Stimulated activated CD4-positive, alpha-beta T cell treated with anti-CD3 and anti-CD28 coated beads, TNF-alpha, amount 100 ng/mL, for 1 hour (primary cell): ENCODE measurements at places on chromosomes 2 and 18.

GRCh38 chr18:34299828-34300227 lies 75.1 kb upstream of the NOL4 start:
- no peak for DNase-seq

GRCh38 chr2:185522472-185522871 lies 216.1 kb upstream of the FSIP2 start:
- no peak for DNase-seq

- no peak for DNase-seq
Measured at GRCh38 chr2:197777823-197778407, 7.2 kb downstream of the BOLL start.

- no peak for DNase-seq
Measured at GRCh38 chr18:55073116-55073515, 113.9 kb upstream of the CCDC68 start.

GRCh38 chr2:59892398-59892797 lies 661.1 kb downstream of the BCL11A start:
- no peak for DNase-seq

- no peak for DNase-seq
Measured at GRCh38 chr18:44792456-44793061, 111.9 kb downstream of the SETBP1 start.

- no peak for DNase-seq
Measured at GRCh38 chr2:70083344-70084156, 3.7 kb upstream of the PCBP1 start.

- no peak for DNase-seq
Measured at GRCh38 chr2:57204364-57204763, 842.2 kb upstream of the VRK2 start.

- no peak for DNase-seq
Measured at GRCh38 chr2:62661263-62661635, 44.3 kb upstream of the EHBP1 start.

GRCh38 chr18:22528291-22528690 lies 110.6 kb upstream of the CTAGE1 start:
- no peak for DNase-seq

- DNase-seq = no peak
Measured at GRCh38 chr2:55103046-55103445, 52.8 kb upstream of the RTN4 start.

GRCh38 chr2:238513346-238513745 lies 86.6 kb downstream of the ASB1 start:
- no peak for DNase-seq

GRCh38 chr2:42233976-42234441 lies 64.9 kb downstream of the EML4 start:
- DNase-seq = no peak

DNA sequence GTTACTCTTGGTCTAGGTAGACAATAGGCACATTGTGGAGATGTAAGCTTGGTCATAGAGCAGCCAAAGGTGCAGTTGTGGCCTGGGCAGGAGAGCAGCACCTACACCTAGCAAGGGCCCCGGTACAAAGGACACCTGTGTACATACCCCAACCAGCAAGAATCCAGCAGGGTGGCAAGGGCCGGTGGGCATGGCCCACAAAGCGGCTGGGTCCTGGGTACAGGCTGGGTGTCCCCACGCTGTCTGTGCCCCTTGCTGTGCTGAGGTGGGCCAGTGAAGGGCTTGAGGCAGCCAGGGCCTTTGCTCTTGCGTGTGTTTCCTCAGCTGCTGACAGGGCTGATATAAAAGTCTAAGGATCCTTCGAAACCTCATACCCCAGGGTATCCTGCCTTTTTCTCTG lies 501.8 kb downstream of the EIPR1 start:
- DNase-seq = no peak

DNA sequence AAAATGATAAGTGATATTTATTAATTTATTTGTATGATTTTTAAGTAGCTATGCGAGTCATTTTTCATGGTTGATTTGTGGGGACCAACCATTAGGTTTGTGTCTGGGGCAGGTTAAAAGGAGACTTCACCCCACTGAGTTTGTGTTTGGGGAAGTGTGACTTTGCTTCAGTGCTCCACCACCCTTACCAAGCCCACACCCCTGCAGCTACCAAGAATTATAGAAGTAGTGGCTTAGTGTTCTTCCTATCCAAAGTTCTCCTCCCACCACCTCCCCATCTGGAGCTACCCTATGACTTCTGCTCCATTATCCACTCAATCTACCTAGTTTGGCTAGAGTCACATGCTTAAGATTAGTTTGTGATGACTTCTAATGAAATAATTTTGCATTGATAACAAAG lies 182.1 kb upstream of the ZEB2 start:
- no peak for DNase-seq

GRCh38 chr18:13379930-13380690 lies 161.6 kb downstream of the LDLRAD4 start:
- DNase-seq = no peak

- no peak for DNase-seq
Measured at GRCh38 chr2:161163440-161163839, 3.2 kb downstream of the TANK start.

GRCh38 chr2:72415781-72416475 lies 268.3 kb upstream of the CYP26B1 start:
- no peak for DNase-seq

GRCh38 chr2:7034303-7034702 lies 117.1 kb downstream of the RNF144A start:
- no peak for DNase-seq

DNA sequence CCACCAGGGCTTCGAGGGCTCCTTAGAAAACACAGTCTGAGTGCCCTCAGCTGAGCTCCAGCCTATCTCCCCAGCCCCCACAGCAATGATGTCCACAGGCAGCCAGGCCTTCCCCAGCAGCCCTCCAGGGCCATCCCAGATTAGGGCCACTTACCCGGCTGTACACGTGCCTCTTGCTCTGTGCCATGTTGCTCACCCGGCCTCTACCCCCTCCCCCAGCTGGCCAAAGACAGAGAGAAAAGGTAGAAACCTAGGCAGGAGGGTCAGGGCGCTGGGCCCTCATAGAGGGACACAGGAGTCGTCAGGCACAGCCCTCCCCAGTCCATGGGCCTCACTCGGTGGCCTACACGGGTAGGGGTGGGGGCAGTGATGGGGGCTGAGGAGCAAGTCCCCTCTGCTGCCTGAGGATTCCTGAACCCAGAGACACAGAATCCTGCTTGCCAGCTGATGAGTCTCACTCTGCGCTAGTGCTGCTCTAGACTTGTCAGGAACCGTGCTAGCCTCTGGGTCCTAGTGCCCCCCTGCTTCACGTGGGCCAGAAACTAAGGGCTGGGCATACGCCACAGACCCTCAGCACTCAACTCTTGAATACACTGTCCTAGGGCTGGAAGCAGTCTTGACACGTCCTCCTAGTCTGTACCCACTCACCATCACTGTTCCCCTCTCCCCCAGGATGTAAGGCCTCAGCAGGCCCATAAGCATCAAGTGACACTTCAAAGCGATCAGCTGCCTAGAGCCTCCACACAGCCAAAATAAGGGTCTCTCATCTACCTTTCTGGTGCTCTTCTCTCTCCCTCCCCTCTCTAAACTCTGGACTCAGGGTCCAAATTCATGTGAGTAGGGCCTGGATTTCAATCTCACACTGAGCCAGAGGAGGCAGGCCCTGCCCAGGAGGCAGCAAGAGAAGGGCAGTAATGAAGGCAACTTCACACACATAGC lies at the start of gene DCTN1:
Gene DCTN1 (minus strand): TSS at position 461 of the 939 bp plus-strand sequence. CDS start 274 bp downstream, at position 187.
- DNase-seq = peak; percentile 4

- no peak for DNase-seq
Measured at GRCh38 chr18:11146238-11146946, 3.0 kb downstream of the PIEZO2 start.

DNA sequence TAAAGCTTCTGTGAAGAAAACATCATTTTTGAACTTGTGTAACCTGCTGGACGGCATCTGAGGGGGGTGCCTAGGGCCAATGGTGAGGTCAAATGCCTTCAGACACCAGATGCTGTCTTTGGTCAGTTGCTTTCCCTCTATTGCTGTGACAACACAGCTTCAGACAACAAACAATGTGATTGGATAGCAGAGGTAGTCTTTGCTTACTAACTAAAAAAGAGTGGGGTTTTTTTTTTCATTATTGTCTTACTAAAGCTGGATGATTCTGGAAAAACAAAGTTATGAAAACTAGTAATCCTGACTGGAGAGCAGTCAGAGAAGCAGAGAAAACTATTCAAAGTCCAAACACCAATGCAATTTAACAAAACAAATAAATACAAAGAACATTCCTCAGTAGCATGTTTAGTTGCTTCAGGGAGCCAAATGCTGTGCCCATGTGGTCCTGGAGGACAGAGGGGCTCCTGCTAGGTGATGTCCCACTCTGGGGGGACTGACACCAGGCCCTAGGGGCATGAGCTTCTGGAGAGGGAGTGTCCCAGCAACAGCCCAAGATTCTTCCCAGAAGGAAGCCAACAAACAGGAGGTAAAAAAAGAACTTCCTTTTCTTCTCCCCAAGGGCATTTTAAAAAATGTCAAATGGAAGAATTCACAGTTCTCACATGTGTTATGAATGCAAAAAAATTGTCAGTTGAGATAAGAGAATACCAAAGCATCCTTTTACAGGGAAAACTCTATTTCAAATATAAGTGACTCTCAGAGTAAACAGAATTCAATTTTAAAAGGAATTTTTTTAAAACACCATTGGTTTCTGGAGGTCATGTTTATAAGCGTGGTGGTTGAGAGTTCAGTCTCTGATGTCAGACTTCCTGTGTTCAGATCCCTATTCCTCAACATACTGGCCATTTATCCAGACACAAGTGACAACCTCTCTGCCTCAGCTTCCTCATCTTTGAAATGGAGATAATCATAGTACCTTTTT lies 181.1 kb upstream of the PGAP1 start:
- DNase-seq = no peak

DNA sequence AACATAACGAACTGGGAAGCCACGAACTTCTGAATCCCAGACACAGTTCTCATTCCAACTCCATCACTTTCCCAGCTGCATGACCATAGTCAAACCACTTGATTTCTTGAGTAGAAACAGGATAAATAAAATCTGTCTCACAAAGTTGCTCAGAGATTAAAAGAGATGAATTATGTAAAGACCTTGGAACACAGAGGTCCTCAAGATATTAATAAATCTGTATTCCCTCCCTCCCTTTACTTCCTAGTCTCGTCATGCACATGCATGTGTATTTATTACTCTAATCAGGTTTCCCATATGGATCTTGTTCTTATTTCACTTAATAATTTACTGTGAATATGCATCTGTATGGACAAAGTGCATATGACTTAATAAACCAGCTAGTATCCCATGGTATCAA lies 21.1 kb upstream of the CSRNP3 start:
- no peak for DNase-seq

DNA sequence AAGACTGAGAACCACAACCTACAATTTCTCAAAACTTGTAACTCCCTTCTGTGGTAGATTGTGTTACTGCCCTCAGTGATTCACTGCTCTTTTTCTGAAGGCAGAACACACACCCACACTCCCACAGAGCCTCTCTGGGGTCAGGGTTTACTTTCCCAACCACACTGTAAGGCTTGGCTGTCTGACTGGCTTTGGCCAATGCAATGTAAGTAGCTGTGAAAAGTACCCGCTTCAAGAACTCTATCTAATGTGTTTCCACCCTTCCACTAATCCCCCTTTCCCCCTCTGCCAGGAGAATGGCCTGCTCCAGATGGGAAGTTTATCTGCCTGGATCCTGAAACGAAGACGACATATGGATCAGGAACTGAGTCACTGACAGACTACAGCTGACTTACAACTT lies 222.7 kb downstream of the CDH2 start:
- no peak for DNase-seq

DNA sequence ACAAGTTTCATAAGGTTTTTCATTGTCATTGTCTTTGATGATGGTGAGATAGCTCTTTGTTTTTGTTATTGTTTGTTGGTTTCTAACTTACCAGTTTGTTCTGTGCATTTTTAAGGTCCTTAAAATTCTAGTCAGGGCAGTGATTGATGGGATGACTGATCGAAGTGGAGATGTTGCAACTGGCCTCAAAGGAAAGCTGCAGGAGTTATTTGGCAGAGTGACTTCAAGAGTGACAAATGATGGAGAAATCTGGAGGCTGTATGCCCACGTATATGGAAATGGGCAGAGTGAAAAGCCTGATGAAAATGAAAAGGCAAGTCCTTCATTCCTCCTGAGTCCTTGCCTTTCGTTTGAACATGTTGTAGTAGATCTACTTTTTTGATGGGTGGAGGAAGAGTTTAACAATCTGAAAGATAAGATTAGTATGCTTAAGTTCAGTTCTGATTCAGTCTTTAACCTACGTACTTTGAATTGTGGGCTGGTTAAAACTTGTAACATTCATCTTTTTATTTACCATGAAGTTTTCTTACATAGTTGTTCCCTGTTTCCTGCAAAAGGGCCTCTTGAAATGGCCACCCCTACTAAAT lies 135.8 kb upstream of the LTBP1 start:
- DNase-seq = no peak

- no peak for DNase-seq
Measured at GRCh38 chr18:56980151-56980550, 166.7 kb upstream of the BOD1L2 start.

DNA sequence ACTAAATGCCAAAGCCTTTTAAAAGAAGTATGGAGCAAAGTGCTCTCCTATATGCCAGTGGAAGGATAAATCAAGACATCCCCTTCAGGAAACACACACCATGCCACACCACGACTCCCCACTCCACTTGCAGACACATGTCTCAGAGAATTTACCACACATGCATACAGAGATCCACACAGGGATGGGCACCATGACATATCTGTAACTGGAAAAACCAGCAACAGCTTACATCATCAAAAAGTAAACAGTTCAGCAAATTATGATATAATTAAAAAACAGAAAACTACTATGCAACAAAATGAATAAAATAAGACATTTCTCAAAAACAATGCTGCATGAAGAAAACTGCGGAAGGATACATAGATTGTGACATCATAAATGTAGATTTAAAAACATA lies 29.6 kb downstream of the RBMS1 start:
- no peak for DNase-seq

GRCh38 chr2:55062754-55063153 lies 12.5 kb upstream of the RTN4 start:
- no peak for DNase-seq

DNA sequence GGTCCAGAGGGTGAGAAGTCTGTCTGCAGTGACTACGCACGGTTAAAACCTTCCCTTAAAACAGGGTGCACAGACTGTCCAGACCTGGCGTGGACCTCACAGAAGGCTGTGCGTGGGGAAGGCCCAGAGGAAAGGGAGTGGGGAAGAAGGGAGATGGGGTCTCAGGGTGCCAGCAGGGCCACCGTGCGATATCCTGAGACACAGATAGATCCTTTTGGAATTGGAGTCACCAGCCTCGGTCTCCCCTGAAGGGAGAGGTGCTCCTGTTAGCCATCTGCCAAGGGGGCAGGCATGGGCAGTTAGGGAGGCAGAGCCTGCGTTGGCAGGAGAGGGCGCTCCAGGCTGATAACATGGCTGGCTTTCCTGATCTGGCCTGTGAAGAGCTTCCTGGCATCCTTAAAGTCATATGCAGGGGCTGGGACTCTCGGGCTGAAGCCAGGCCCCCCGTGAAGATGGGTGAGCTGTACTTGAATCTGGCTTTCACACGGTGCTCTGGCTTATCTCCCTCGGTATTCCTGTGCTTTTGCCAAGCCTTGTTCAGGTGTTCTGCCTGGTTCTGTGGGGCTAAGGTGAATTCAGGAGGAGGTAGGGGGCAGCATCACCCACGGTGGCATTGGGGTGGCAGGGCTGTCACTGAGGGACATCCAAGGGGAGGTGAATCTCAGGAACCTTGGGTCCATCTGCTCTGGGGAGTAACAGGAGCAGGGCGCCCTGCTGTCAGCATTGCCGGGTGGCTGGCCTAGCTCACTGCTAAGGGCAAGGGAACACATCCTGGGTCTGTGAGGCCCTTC lies 107.2 kb upstream of the SMAD2 start:
- DNase-seq = no peak

GRCh38 chr18:11004294-11004693 lies 145.1 kb downstream of the PIEZO2 start:
- no peak for DNase-seq
